ENCODE measurements at places on chromosomes 11 and 22. TPM values are rescaled to one million over a fixed set of nuclear protein-coding genes. Genes with fewer than 3 reads are reported as not detected.

- no peak for DNase-seq
Measured at GRCh38 chr11:36008584-36008983, 64.7 kb downstream of the LDLRAD3 start.

DNA sequence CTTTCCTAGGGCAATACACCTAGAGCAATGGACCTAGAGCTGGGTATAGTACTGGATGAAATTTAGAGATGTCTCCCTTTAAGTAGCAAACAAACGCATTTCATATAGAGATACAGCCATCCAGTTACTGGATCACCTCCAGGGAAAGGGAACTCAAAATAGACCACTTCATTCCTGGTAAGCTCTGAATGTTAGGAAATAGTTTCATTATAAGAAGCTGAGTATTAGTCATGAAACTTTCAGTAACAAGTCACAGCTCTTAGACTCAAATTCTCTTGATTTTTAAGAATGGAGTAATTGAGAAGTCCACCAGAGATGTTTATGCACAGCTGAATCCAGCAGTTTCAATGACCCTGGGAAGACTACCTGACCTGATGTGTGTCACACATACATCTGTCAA lies 221.9 kb downstream of the FAM76B start:
- no peak for DNase-seq

GRCh38 chr11:81579339-81579738 lies 1154.3 kb downstream of the FAM181B start:
- DNase-seq, result no peak

GRCh38 chr11:57131080-57131790 lies 50.5 kb upstream of the LRRC55 start:
- no peak for DNase-seq

RGL4 gene
- not detected for total RNA-seq

DNA sequence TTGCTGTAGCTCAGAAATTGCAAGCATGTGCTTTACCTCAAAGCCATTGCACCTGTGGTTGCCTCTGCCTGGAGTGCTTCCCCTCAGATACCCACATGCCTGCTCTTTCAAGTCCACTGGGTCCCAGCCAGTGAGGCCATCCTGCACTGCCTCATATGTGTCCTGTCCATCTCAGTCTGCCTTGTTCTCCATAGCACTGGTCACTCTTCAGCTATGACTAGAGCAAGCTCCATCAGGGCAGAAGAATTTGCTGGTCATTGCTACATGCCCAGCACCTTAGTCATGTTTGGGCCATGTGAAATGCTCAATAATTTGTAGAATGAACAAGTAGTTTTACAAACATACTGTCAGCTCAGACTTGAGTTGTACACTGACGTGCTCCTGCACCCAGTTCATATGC lies 64.4 kb upstream of the HORMAD2 start:
- no peak for DNase-seq

SLC16A8 gene
- total RNA-seq, result not detected

- DNase-seq, result peak; percentile 61
Measured at GRCh38 chr11:115659061-115659963, 155.1 kb upstream of the CADM1 start.

DNA sequence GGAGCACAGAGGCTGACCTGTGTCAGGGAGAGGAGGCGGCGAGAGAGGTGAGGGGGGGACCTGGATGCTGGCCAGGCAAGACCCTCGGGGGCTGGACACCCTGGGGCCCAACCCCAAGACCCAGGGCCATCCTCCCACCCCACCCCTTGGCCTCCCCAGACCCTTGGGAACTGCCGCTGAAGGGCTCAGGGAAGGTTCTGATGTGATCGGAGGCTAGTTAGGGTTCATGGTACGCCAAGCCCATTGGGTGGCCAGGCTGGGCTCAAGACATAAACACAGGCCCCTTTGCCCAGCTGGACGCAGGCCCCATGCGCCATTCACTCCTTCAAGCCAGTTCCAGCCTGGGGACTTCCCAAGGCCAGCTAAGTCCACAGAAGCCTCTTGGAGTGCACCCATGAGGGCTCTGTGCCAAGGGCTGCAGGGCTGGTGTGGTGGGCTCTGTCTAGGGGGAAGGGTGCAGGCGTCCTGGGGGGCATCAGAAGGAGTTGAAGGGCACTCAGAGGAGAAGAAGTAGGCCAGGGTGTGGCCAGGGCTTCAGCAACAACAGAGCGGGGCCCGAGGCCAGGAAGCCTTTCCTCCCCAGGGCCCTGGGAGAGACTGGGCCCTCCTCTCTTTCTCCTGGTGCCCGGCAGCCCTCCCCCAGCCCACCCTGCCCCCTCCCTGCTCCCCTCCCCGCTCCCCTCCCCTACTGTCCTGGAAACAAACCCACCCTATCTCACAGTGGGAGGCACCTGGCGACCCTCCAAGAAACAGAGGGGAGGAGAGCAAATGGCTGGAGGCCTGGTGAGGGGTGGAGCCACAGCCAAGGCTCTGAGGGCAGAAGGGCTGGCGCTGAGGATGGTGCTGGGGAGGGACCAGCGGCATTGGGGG lies 12.9 kb downstream of the TSPAN32 start:
- peak; percentile 92 for DNase-seq

TNNT3 gene
- 49.0 TPM for total RNA-seq

SLC22A9 gene
- total RNA-seq, result not detected

DNA sequence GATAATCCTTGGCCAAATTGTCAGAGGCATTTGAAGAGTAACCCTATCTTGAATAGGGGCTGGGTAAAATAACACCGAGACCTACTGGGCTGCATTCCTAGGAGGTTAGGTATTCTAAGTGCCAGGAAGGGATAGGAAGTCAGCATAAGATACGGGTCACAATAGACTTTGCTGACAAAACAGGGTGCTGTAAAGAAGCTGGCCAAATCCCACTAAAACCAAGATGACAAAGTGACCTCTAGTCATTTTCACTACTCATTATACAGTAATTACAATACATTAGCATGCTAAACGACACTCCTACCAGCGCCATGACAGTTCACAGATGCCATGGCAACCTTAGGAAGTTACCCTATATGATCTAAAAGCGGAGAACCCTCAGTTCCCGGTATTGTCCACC lies 964 bp upstream of the REXO2 start:
- DNase-seq, result no peak

- DNase-seq, result no peak
Measured at GRCh38 chr22:43479301-43479950, 67.6 kb downstream of the MPPED1 start.

MEI1 gene
- not detected for total RNA-seq

DNA sequence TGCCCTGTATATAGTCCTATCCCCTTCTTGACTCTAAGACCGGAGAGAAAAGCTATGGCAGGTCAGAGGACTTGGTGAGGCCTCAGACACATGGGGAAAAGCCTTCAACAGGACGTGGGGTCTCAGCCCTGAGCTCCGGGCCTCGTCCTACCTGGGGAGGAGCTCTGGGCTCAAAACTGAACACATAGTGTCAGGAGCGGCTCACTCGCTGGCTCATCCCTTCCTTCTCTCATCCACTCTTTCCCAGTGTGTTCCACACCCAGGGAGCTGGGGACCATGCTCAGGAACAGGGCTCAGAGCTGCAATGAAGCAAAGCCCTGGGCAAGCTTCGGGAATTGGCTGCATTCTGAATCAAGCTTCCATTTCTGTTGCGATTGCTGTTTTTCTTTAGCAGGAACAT lies 14.5 kb downstream of the ADAMTS15 start:
- peak; percentile 14 for DNase-seq
